Activated CD4-positive, alpha-beta memory T cell treated with anti-CD3 and anti-CD28 coated beads for 36 hours (primary cell): ENCODE measurements at places on chromosomes 11 and 22. TPM values are rescaled to one million over a fixed set of nuclear protein-coding genes. Genes with fewer than 3 reads are reported as not detected.

DNA sequence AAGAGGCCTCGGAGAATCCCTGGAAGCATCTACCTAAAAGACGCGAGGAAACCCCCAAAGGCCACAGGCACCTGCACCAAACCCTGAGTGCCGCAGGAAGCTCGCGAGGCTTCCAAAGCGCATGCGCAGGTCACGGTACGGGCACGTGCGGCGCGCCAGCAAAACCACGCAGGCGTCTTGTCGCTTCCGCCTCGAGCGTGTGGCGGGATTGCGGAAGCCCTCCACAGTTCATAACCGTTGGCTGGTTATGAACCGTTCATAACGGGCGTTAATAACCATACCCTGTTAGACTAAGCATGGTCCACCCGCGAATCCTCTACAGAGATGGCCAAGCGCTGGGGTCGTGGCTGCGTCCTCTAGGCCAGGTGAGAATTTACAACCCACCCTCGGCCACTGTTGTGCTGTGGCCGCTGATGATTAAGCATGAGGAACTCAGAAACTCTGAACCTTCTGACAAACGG is 46.4 kb downstream of the MORC2 start:
- peaks cover 12% of the 10 kb centered on the region for H3K4me1 ChIP-seq
- peak overlapping the region; percentile 72 for H3K4me3 ChIP-seq
- H3K27ac ChIP-seq: peak overlapping the region; percentile 76
- no peaks in the 10 kb centered on the region for H3K27me3 ChIP-seq

- DNase-seq: no peak
- peaks cover 41% of the 10 kb centered on the region for H3K27me3 ChIP-seq
- no peaks in the 10 kb centered on the region for H3K36me3 ChIP-seq
Observed at GRCh38 chr22:46539169-46539568, 1.7 kb upstream of the CELSR1 start.

GRCh38 chr11:110525883-110526282 is 96.1 kb downstream of the FDX1 start:
- H3K27ac ChIP-seq: no peak overlapping the region
- H3K4me3 ChIP-seq: no peak overlapping the region
- no peak for DNase-seq

- H3K27ac ChIP-seq: no peak overlapping the region
- no peak for DNase-seq
- H3K27me3 ChIP-seq: peaks cover 32% of the 10 kb centered on the region
- H3K36me3 ChIP-seq: no peaks in the 10 kb centered on the region
- H3K4me3 ChIP-seq: no peak overlapping the region
Observed at GRCh38 chr11:34558211-34558610, 44.6 kb upstream of the ELF5 start.

DNA sequence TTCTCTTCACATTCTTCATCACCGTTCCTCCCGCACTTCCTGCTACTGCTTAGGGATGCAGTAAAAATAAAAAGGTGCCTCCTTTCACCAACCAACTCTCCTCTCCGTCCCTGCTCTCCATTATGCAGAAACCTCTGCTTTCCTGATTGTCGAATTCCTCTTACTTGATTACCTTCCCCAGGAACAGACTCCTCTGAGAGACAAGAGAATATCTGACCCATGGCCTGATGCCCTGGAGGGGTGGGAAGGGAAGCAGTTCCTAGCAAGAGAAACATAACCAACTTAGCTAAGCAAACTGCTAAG is 80.9 kb downstream of the TRIM29 start:
- no peaks in the 10 kb centered on the region for H3K4me1 ChIP-seq
- no peak overlapping the region for H3K27ac ChIP-seq
- DNase-seq: no peak
- H3K27me3 ChIP-seq: peaks cover 7% of the 10 kb centered on the region
- no peak overlapping the region for H3K4me3 ChIP-seq

GRCh38 chr11:34068111-34068510 is 16.6 kb downstream of the CAPRIN1 start:
- no peaks in the 10 kb centered on the region for H3K27me3 ChIP-seq
- no peak overlapping the region for H3K4me3 ChIP-seq
- peaks cover 54% of the 10 kb centered on the region for H3K4me1 ChIP-seq
- DNase-seq: no peak
- H3K27ac ChIP-seq: no peak overlapping the region
- H3K36me3 ChIP-seq: peaks cover 16% of the 10 kb centered on the region

DNA sequence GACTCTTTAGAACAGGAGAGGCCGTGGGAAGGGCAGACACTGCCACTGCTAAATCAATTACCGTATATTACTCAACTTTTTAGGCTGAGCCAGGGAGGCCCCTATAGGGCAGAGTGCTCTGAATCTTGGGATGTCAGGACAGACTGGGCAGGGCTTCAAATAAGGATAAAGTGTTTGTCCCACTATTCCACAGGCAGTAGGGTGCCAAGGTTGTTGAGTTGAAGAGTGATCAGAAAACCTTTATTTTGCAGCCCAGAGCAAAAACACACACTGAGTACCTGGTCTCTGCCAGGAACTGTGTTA is 1.6 kb upstream of the B4GAT1 start:
- DNase-seq: no peak
- H3K27me3 ChIP-seq: peaks cover 3% of the 10 kb centered on the region
- H3K36me3 ChIP-seq: peaks cover 5% of the 10 kb centered on the region
- peaks cover 33% of the 10 kb centered on the region for H3K4me1 ChIP-seq

DNA sequence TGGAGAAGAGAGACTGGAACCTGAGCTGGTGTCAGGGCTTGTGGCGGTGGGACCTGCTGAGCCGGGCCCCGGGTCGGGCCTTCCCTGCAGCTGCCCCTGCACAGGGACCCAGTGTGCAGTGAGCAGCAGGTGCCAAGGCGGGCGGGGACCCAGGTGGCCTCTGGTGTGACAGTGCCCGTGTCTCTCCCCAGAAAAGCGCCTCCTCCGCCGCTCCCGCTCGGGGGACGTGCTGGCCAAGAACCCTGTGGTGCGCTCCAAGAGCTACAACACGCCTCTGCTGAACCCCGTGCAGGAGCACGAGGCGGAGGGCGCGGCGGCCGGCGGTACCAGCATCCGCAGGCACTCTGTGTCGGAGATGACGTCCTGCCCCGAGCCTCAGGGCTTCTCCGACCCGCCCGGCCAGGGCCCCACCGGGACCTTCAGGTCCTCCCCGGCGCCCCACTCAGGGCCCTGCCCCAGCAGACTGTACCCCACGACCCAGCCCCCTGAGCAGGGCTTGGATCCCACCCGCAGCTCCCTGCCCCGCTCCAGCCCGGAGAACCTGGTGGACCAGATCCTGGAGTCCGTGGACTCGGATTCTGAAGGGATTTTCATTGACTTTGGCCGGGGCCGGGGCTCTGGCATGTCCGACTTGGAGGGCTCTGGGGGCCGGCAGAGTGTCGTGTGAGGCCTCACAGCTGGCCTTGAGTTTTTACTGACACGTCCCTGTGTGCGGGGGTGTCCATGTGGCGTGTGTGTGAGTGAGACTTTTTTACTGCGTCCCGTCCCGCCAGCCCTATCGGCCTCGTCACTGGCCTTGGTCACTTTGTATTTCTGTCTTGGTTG is 15.6 kb upstream of the ARHGAP8 start:
- H3K27me3 ChIP-seq: no peaks in the 10 kb centered on the region
- H3K36me3 ChIP-seq: no peaks in the 10 kb centered on the region
- H3K4me3 ChIP-seq: no peak overlapping the region
- no peak for DNase-seq

GRCh38 chr11:68977781-68978625 is 2.8 kb downstream of the MRGPRD start:
- H3K36me3 ChIP-seq: no peaks in the 10 kb centered on the region
- no peaks in the 10 kb centered on the region for H3K27me3 ChIP-seq
- no peak overlapping the region for H3K27ac ChIP-seq
- H3K4me1 ChIP-seq: peaks cover 2% of the 10 kb centered on the region
- DNase-seq: peak; percentile 0

DNA sequence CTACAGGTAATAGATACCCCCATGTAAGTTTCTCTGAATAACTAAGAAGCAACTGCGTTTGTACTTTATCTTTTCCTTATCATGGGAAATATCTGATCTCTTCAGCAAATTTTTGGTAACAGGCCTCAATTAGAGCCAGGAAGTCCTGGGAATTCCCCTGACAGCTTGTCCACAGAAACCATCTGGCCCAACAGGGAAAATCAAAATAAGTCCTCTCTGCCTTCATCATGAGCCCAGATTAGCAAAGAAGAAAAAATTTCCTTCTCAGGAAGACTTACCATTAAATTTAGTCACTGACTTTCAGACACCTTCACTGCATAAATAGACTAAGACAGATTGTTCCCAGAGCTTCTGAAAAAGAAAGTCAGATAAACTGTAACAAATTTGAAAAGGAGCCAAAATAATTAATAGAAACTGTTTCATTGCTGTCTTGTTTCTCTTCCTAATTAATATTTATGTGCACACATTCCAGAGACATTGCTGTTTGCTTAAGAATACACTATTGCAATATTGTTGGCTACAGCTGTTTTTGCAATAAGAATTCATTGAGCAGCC is 278.1 kb upstream of the FAT3 start:
- no peaks in the 10 kb centered on the region for H3K36me3 ChIP-seq
- no peak overlapping the region for H3K4me3 ChIP-seq
- H3K4me1 ChIP-seq: no peaks in the 10 kb centered on the region
- no peak overlapping the region for H3K27ac ChIP-seq
- DNase-seq: no peak
- no peaks in the 10 kb centered on the region for H3K27me3 ChIP-seq

- H3K4me3 ChIP-seq: no peak overlapping the region
- no peak for DNase-seq
- no peaks in the 10 kb centered on the region for H3K36me3 ChIP-seq
- peaks cover 16% of the 10 kb centered on the region for H3K27me3 ChIP-seq
Observed at GRCh38 chr11:64638018-64638665, 47.1 kb downstream of the SLC22A12 start.

- H3K27ac ChIP-seq: no peak overlapping the region
- no peaks in the 10 kb centered on the region for H3K36me3 ChIP-seq
- no peaks in the 10 kb centered on the region for H3K4me1 ChIP-seq
- H3K27me3 ChIP-seq: no peaks in the 10 kb centered on the region
- no peak overlapping the region for H3K4me3 ChIP-seq
- no peak for DNase-seq
Observed at GRCh38 chr11:73234471-73235181, 16.5 kb downstream of the P2RY2 start.

- peak; percentile 41 for DNase-seq
- no peaks in the 10 kb centered on the region for H3K27me3 ChIP-seq
- H3K4me3 ChIP-seq: no peak overlapping the region
- peaks cover 15% of the 10 kb centered on the region for H3K4me1 ChIP-seq
- H3K27ac ChIP-seq: peak overlapping the region; percentile 69
Observed at GRCh38 chr11:110311783-110312579, 15.6 kb upstream of the RDX start.

- no peak overlapping the region for H3K4me3 ChIP-seq
- H3K27ac ChIP-seq: no peak overlapping the region
- no peaks in the 10 kb centered on the region for H3K36me3 ChIP-seq
- peaks cover 17% of the 10 kb centered on the region for H3K27me3 ChIP-seq
Observed at GRCh38 chr22:22894740-22895731, 7.4 kb downstream of the IGLL5 start.

The CHRM1 gene
- total RNA-seq: not detected

The ART1 gene
- total RNA-seq: not detected

The RAC2 gene
- 727 TPM for total RNA-seq

The C11orf21 gene
- total RNA-seq: 8.2 TPM

The OOSP4A gene
- not detected for total RNA-seq

The OR51B2 gene
- total RNA-seq: not detected

The STX3 gene
- total RNA-seq: 12.3 TPM

The CYP2D6 gene
- 1.5 TPM for total RNA-seq

The BACE1-AS gene
- 5.4 TPM for total RNA-seq

The MCM5 gene
- total RNA-seq: 265 TPM

The TUBA8 gene
- 4.3 TPM for total RNA-seq

The TMEM191C gene
- 1.4 TPM for total RNA-seq

The CELF1 gene
- total RNA-seq: 103 TPM

The ANO1 gene
- total RNA-seq: not detected
